Testis (tissue), 5 donors: ENCODE measurements at places on chromosomes 1 and 21.

GRCh38 chr21:21200939-21201615 is 202.9 kb downstream of the NCAM2 start:
- DNase-seq: no peak

GRCh38 chr1:248686815-248687214 is 15.8 kb downstream of the OR14I1 start:
- peak; percentile 70 for DNase-seq

- no peak for DNase-seq
These were observed 119.0 kb upstream of the USH2A start for GRCh38 chr1:216542263-216542662.

GRCh38 chr1:21362096-21362495 is 71.8 kb upstream of the ECE1 start:
- DNase-seq: no peak

GRCh38 chr1:44267438-44267837 is 54.2 kb downstream of the DMAP1 start:
- DNase-seq: no peak

- no peak for DNase-seq
These were observed 403.6 kb downstream of the PTPRU start for GRCh38 chr1:29639741-29640427.

GRCh38 chr1:2106659-2107405 is 56.6 kb downstream of the PRKCZ start:
- DNase-seq: no peak

GRCh38 chr1:34425046-34425445 is 248.3 kb downstream of the C1orf94 start:
- no peak for DNase-seq

GRCh38 chr1:41915786-41916571 is 2.7 kb downstream of the HIVEP3 start:
- DNase-seq: no peak

- no peak for DNase-seq
These were observed 134.6 kb downstream of the HUNK start for GRCh38 chr21:32007456-32007855.

- DNase-seq: peak; percentile 32
These were observed 36.2 kb downstream of the CACHD1 start for GRCh38 chr1:64505944-64506655.

DNA sequence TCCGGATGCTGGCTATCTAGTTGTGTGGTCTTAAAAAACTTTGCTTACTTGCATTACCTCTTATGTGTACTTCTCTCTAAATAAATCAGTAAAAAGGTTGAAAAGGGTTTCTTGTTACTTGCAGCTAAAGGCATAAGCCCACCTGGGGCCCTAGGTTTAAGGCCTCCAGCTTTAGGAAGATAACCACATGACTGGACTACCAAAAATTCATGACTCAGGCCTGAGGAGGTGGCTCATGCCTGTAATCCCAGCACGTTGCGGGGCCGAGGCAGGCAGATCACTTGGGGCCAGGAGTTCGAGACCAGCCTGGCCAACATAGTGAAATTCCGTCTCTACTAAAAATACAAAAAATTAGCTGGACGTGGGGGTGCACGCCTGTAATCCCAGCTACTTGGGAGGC is 142.9 kb downstream of the APP start:
- DNase-seq: no peak

DNA sequence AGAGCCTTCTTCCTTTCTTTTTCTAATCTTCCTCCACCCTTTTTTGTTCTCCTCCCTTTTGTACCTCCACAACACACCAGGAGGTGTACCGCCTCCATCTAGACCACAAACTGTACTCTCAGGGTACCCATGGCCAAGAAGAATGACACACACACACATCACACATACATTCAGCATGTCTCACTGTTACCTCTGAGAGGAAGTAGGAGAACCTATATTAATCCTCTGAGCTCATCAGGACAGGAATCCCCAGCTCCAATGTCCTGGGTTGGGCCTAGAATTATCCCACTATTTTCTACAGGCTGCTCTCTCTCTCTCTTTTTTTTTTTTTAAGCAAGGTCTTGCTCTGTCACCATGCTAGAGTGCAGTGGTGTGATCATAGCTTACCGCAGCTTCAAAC is 36.7 kb downstream of the ATP2B4 start:
- no peak for DNase-seq

DNA sequence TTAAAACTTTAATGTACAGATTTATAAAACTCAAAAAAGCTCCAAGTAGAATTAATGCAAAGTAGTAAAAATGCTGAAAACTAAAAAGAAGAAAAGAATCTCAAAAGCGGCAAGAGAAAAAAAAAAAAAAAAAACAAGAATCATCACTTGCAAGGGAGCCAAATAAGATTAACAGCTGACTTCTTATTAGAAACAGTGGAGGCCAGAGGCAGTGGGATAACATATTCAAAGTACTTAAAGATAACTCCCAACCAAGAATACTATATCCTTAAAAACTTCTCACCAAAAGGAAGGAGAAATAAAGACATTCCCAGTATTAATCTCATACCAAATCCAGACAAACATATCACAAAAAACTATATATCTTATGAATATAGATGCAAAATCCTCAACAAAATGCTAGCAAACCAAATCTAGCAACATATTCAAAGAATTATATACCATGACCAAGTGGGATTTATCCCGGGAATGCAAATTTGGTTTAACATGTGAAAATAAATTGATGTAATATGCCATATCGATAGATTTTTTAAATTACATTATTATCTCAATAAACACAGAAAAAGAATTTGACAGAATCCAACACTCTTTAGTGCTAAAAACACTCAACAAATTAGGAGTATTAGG is 62.7 kb downstream of the CAMK2N1 start:
- no peak for DNase-seq

DNA sequence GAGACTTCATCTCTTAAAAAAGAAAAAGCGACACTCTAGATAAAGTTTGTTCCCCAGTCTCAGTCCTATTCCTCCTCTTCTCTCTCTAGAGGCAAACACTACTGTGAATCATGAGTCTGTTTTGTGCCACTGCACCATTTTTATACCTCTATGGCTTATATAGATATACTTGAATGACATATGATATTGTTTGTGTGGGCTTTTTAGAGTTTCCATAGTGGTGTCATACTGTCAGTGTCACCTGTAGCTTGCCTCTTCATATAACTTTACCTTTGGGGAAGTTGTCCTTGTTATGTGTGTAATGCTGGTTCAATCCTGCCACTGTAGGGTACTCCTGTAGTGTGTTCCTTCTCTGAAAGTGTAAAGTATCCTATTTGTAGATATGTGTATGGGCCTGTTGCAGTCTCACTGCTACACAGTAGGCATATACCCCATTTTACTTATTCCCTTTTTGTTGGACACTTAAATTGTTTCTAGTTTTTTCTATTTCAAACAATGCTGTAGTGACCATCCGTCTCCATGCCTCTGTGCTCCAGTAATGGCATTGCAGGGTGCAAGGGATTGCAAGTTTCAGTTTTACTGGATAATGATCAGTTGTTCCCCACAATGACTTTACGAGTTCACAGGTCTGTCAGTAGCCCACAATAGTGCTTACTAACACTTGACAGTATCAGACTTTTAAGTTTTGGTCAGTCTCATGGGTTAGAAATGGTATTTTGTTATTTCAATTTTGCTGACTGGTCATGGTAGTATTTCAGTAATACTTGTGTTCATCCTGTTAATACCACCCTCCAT is 2.7 kb downstream of the PRMT2 start:
- no peak for DNase-seq

DNA sequence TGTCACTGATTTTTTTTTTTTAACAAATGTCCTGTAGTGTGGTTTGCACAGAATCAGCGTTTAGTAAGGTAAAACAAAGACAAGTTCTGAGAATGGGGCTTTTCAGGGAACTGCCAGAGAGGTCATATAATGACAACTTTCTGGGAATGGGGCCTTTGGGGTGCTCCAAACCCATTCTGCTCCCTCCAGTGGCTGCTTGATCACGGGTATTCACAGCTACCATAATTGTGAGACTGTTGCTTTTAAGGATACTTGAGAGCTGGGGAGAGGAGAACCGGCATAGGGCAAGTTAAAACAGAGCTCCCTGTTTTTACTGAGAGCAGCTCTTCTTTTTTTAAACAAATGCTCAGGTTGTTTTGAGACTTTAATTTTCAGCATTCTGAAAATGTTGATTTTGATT is 48.2 kb downstream of the CYP2J2 start:
- no peak for DNase-seq

GRCh38 chr1:89608984-89609725 is 23.8 kb upstream of the LRRC8C start:
- DNase-seq: no peak

DNA sequence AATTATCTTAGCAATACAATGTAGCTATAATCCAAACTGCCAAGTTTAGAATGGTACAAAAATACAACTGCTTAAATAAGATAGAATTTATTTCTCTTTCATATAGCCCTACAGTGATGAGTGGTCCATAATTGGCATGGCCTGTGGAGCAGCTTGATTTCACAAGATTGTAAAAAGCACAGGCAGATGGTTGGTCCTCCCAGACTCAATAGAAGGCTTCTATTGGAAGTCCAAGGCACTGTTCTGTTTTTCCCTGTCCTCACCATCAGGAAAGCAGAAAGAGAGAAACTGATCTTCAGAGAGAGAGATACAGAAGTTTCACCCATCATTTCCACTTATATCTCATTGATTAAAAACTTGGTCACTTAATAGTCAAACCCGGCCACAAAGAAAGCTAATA is 1.8 kb upstream of the OR6P1 start:
- DNase-seq: no peak

GRCh38 chr1:1302951-1303509 is 4.7 kb downstream of the ACAP3 start:
- DNase-seq: no peak

GRCh38 chr1:47651311-47652089 is 213.7 kb downstream of the FOXD2 start:
- peak; percentile 1 for DNase-seq

GRCh38 chr21:36028127-36029069 is 31.9 kb downstream of the SETD4 start:
- DNase-seq: peak; percentile 83
